ENCODE measurements at places on chromosomes 11 and 22.
A peak's percentile ranks its signal among the peaks of the same experiment; 100 is the strongest.

DNA sequence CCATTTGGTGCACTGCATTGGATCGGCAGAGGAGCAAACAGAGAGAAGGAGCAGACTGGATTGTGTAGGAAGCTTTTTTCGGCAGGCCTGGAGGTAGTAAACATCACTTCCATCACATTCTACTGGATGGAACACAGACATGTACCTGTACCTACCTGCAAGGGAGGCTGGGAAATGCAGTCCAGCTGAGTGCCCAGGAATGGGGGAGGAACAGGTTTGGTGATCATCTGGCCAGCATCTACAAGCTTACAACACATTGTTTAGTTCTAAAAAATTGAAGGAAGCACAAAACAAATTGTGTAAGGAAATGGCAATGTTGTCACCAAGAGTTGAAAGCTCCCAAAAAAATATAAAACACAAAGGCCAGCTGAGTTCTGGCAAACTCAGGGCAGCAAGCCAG, 19.1 kb downstream of the SMIM38 start:
- peak; percentile 41 for DNase-seq

DNA sequence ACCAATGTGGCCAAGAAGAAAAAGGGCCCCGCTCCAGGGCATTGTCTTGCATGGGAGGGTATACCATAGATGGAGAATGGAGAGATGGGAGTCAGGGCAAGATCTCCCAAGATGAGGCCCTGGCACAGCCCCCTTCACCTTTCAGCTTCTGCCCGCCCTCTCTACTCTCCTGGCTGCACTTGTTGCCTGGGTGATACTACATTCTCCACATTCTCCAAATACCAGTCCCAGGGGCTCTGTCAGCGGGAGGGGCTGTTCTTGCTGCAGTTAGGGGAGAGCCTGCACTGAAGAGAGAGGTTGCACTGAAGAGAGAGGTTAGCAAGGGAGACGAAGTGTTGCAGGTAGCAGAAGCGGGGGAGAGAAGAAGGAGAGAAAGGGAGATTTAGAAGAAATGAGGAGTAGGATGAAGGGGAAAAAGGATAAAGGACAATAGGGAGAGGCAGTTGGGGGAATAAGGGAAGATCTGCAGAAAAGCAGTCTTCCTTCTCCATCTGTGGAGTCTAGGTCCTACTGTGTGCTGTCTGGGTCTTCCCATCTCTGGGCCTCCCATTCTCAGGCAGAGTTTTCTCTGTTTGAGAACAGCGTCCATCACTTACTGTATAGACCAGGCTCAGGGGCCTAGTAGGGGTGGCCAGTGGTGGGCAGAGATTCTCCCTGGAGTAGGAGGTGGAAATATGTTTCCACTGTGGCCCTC, 8.0 kb downstream of the PHLDB1 start:
- no peak for DNase-seq

DNA sequence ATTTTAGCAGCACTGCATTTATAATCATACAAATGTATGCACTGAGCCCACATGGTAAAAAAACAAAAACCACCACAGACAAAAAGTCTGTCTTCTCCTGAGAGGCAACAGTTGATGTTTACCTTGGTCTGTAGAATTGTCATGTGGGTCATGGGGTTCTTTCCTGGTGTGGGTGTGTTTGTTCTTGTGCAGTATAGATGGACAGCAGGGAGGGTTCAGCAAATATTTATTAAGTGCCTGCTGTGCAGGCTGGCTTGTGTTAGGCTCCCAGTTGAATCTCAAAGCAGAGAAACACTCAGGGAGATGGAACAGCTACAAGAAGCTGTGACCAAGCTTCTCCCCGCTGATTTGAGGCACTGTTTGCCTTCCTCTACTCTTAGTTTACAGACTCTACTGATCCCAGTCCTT, 82.2 kb downstream of the PISD start:
- no peak for DNase-seq

GRCh38 chr22:36540867-36541642, 12.1 kb upstream of the EIF3D start:
- DNase-seq = no peak

GRCh38 chr22:39478441-39478850, 21.6 kb downstream of the MGAT3 start:
- peak; percentile 61 for DNase-seq

GRCh38 chr11:8777907-8778767, 95.5 kb downstream of the RPL27A start:
- DNase-seq = peak; percentile 39

- no peak for DNase-seq
Measured at GRCh38 chr11:45848654-45849081, 1.4 kb downstream of the CRY2 start.

GRCh38 chr22:22086501-22087158, 104.0 kb upstream of the TOP3B start:
- peak; percentile 48 for DNase-seq

- no peak for DNase-seq
Measured at GRCh38 chr22:40123387-40123786, 54.3 kb upstream of the TNRC6B start.

- DNase-seq = no peak
Measured at GRCh38 chr11:107707807-107708206, 4.0 kb downstream of the SLN start.

- peak; percentile 44 for DNase-seq
Measured at GRCh38 chr22:38316364-38317121, 690 bp downstream of the CSNK1E start.

- DNase-seq = no peak
Measured at GRCh38 chr11:72441752-72442207, 7.4 kb upstream of the CLPB start.

- peak; percentile 87 for DNase-seq
Measured at GRCh38 chr22:44085743-44086270, 61.7 kb downstream of the PARVB start.

DNA sequence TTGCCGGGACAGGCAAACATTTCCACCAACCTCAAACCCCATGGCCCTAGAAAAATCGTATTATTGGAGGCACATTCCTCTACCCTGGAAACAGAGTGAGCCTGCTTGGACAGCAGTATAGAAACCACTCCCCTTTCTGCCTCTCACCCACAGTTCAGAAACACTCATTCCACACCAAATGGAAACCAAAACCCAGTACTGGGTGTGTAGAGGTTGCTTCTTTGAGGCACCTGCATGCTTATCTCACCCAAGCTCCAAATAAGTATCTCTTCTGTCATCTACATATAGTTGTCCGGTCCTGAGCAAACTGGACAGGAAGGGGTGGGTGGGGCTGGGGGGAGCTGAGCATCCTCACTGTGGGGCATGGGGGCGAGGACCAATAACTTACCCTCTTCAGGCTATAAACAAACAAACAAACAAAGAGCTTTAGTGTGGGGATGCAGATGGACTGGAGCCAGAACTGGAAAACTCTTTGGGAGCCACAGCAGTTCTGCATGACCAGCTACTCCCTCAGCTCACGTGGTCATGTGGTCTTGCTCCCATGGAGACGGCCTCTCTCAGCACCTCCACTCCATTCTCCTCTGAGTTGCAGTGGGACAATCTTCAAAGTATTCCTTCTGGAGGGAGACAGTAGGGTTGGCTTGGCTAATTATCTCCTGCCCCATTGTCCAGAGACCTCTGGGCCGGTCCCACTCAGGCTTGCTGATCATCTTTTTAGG, 1.0 kb upstream of the PLAAT2 start:
- no peak for DNase-seq

- DNase-seq = no peak
Measured at GRCh38 chr11:11982975-11983374, 25.5 kb downstream of the DKK3 start.

GRCh38 chr22:37198258-37199102, 10.4 kb upstream of the C1QTNF6 start:
- DNase-seq = peak; percentile 84

- peak; percentile 78 for DNase-seq
Measured at GRCh38 chr11:25910086-25910485, 421.8 kb upstream of the ANO3 start.

- DNase-seq = no peak
Measured at GRCh38 chr11:106011481-106011880, 10.6 kb downstream of the MSANTD4 start.

GRCh38 chr11:75319035-75319877, 32.2 kb downstream of the ARRB1 start:
- DNase-seq = peak; percentile 14

DNA sequence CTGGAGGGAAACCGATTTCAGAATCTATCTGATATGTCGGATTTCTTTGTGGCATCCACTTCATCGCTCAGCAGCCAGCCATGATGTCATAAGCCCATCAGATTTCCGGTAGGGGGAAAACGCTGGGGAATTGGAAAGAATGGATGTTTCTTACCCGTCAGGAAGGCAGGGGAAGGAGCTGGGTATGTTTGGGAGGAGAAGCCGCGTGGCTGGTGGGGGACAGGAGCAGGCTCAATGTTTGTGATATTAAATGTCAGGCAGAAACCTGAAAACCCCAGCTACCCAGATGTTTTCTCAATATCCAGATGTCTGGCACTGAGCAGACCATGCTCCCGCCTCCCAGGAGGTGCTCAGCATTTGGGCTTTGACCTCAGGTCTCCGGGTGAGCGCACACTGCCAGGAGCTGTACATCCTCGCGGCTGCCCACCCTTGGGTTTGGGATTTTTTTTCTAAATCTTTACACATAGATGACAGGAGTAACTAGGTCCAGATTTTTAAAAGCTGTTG, 67.5 kb downstream of the NFAM1 start:
- no peak for DNase-seq

DNA sequence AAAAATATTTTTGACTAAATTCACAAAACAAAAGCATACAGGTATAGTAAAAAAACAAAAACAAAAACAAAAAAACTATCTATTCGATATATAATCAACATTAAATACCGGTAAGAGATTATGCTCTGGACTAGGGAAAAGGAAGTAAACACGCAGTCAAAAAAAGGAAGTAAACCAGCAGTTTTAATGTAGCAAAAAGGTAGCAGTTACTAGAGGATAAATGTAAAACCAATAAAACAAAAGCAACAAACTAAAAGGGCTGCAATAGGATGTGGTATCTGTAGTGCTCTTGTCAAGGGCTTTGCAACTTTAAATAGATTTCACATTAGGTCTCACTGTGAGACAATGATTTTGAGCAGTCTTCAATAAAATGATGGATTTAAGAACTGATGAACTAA, 2.4 kb downstream of the TRIM22 start:
- DNase-seq = no peak

DNA sequence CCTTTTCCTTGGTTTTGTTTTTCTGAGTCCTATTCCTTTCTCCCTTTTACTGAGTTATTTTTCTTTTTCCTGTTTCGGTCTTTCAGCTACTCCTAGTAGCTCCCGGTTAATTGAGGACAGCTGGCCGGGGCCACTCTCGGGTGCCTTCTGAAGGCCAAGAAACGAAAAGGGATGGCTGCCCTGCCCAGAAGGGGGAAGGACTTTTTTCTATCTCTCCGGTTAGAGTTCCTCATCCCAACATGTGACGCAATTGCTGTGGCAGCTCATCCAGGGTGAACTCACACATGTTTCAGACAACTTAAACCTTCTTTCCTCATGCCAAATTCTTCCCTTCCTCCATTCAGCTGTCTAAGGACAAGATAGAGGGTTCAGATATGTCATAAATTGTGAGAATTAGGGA, 83.6 kb downstream of the PIWIL4 start:
- DNase-seq = peak; percentile 50

- no peak for DNase-seq
Measured at GRCh38 chr22:31629741-31630184, 32.3 kb downstream of the PISD start.

DNA sequence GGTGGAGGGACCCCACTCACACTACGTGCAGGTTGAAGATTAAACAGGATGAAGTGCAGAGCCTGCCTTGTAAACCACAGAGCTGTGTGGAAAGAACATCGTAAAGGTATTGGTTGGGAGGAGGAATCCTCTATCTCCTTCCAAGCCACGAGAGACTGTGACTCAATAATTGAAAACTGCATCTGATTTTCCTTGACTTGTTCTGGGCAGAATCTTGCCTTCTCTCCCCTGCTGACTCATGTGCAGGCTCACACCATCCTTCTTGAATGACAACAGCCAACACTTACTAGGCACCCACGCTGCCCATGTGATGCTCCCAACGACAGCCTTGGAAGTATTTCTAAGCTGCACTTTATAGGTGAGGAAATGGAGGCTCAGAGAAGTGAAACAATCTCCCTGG, 563.0 kb downstream of the MIAT start:
- DNase-seq = peak; percentile 75

DNA sequence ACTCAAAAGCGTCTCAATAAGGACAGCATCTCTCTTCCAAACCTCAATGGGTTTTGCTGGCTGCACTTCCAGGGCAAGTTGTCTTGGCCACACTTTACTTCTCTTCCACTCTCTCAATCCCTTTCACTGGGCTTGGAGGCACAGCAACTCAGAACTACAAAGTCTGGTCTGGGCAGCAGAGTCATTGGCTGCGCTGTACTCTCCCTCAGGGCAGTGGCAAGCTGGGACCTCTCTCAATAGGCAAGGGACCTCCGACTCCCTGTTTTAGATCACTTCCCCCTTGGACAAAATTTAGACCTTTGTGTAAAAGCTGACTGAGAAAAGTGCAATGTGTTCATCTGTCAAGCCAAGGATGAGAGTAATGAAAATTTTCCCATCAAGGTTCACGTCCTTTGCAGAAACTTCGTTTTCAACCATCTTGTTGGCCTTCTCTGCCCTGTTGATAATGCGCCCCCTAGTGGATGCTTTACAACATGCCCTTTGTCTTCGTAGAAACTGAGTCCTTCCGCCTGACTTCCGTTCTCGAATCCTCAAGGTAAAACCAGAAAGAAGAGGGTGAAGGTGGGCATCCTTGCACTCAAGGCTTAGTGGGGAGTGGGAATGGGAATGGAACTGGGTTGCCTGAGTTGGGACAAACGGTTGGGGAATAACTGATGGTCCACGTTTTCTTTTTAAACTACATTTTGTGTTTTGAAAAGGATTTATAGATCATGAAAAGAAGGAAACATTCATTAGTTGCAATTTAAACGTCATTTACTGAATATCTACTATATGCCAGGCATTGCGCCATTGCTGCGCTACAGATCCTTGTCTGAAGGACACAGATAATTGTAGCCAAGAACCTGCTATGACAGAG, 99.1 kb downstream of the CD44 start:
- peak; percentile 73 for DNase-seq

DNA sequence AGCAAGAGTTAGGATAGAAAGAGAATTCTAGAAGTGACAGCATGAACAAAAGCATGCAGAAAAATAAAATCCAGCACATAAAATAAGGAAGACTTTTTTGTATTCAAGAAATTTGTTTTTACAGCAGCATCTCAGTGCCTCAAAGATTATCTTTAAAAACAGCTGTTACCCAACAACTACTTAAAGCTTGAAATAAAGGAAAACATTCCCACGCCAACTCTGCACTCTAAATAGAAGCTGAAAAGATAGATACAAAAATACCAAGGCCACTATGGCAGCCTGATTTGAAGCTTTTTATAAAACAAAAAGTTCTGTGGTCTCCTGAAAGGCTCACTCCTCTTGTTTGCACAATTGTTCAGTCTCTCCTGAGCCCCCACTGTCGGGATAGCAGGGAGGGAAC, 83.6 kb upstream of the LRRC55 start:
- DNase-seq = no peak

- DNase-seq = peak; percentile 79
Measured at GRCh38 chr11:90556606-90557005, 333.8 kb upstream of the CHORDC1 start.
